AG04450 (cell line): ENCODE measurements at places on chromosomes 7 and 10. TPM values are rescaled to one million over a fixed set of nuclear protein-coding genes. Genes with fewer than 3 reads are reported as not detected.

- DNase-seq = no peak
Measured at GRCh38 chr7:26284995-26285632, 6.5 kb upstream of the SNX10 start.

GRCh38 chr7:50156163-50156562 is 63.1 kb upstream of the ZPBP start:
- DNase-seq = no peak

DNA sequence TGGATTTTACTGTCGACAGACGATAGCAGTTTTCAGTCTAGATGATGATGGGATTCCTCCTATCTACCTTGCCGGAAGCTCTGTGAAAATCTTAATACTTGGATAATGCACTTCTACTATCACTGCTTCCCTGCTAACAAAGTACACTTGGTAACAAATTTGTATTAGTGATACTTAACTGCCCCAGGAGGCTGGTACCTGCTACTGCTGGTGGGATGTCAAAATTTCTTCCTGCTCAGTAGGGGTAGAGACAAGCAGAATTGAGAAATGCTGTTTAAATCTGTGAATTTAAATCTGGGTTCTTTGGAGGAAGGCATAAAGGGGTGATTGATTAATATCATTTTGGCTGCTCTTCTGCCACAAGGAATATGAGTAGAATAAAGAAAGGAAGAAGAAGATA is 99.8 kb upstream of the STRIP2 start:
- DNase-seq = no peak

- peak; percentile 85 for DNase-seq
Measured at GRCh38 chr7:2668401-2668800, 19.6 kb upstream of the AMZ1 start.

DNA sequence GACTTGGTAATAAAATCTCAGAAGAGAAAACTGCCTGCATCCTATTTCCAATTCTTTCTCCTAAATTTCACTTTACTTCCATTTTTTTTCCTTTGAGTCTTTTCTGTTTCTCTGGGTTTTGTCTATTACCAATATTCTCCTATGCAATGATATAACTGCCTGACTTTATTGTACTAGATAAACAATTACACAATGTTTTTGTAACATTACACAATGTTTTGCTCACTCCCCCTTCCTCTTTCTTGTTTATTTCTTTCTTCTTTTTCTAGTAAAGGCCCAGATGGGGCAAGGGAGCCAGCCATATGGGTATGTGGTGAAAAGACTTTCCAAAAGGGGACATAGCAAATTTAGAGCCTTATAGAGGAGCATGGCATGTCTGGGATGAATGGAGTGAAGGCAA is 278.7 kb upstream of the PHYHIPL start:
- DNase-seq = no peak

Gene H2BK1
- not detected in 2 replicates for polyA plus RNA-seq

- DNase-seq = no peak
Measured at GRCh38 chr10:67788028-67788886, 49.7 kb downstream of the DNAJC12 start.

DNA sequence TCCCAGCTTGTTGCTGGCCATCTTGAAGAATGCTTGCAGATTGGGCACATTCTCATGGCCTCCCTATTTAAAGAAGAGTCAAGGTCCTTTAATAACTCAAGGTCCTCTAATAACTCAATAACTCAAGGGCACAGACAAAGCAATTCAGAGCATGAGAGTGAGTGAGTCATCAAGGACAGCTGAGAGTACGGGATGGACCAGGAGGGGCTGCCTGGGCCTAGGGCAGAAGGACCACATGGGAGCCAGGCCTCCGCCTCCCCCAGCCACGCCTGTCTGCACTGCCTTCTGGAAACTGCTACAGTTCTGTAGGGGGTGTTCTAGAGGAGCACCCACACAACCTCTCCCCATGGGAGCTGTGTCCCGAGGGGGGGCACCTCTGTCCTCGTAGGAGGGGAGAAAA is 48.9 kb downstream of the ZNF503 start:
- no peak for DNase-seq

GRCh38 chr10:129945941-129946760 is 17.9 kb downstream of the EBF3 start:
- no peak for DNase-seq

- DNase-seq = no peak
Measured at GRCh38 chr7:116950889-116951351, 2.4 kb upstream of the ST7 start.

GRCh38 chr7:129782818-129783583 is 169.8 kb downstream of the UBE2H start:
- DNase-seq = no peak

DNA sequence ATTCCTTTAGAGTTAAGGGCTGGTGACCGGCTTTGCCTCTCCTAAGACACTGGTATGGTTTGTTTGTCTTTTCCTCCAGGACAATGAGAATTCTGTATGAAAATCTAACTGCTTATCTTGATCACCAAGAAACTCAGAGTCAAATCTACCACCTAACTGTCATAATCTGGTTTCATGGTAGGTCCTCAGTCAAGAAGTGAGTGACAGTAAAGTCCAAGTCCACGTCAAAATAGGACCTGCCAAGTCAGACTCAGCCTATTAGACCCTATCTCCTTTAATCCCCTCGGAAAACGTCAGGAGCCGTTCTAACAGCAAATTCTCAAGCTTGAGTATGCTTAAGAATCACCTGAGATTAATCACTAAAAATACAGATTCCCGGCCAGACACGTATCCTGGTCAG is 37.4 kb downstream of the C7orf33 start:
- no peak for DNase-seq

GRCh38 chr7:47379629-47380324 is 202.1 kb downstream of the TNS3 start:
- DNase-seq = peak; percentile 36

- DNase-seq = no peak
Measured at GRCh38 chr7:34928052-34928451, 109.2 kb downstream of the DPY19L1 start.

DNA sequence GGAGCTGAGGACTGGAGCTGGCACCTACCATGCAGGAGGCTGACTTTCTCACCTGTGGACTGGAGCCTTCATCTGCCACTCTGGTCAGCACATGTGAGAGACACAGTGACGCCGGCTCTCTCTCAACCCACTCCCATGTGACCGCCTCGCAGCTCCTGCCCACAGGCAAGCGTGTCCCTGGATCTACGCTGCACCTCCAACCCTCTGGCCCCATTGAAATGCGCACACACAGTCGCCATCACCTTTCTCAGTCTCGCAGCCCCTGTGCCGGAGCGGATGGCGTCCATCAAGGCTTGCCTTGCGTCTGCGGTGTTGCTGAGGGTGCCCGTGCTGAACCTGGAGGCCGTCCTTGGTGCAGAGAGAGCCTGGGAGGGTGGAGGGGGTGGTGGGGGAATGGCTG is 242.2 kb upstream of the GRB10 start:
- no peak for DNase-seq

DNA sequence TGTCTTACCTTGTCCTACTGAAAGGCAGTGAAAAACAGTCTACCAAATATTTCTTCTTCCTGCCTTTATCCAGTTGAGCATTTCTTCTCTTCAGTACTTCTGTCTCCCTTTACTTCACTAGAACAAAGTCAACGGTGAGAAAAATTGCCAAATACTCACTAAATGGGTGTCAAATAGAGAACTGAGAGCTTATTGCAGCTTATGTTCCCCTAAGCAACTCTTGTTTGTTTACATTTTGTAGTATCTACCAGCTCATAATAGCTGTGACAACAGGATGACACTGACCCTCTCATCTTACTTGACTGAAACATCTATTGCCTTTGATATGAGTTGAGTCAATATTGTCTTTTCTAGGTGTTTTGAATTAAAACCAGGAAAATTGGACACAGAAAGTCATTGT is 327.9 kb upstream of the SORCS1 start:
- no peak for DNase-seq

Gene C7orf57
- polyA plus RNA-seq = not detected in 2 replicates

Gene LZTS2
- 33.3 and 54.3 TPM in 2 replicates for polyA plus RNA-seq

DNA sequence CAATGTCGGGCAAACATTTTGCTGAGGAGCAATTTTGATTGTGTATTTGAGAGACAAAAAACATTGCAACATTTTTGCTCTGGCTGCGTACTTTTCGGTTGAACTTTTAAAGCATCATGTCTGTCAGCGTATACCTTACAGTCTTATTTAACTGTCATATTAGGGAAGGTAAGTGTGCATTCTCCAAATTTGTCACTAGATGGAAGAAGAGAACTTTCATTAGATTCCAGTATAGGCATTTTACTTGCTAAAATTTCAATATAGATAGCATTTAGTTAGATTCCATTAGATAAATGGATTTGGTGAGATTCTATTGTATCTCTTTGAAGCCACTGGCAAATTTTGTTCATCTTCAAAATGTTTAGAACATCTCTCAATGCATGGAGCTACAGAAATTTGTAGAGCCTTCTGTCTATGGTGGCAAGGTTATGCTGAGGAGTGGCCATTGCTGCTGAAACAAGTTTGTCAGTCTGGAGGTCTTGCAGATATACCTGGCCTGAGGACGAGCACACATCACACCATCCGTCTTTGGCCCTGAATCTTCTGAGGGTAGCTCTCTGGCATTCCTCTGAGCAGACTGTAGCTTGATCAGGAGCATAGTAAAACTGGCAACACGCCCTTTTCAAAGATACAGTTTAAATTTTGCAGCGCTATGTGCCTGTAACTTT is 437.5 kb upstream of the MBL2 start:
- no peak for DNase-seq

- DNase-seq = no peak
Measured at GRCh38 chr7:134431815-134432214, 27.1 kb downstream of the AKR1B1 start.

DNA sequence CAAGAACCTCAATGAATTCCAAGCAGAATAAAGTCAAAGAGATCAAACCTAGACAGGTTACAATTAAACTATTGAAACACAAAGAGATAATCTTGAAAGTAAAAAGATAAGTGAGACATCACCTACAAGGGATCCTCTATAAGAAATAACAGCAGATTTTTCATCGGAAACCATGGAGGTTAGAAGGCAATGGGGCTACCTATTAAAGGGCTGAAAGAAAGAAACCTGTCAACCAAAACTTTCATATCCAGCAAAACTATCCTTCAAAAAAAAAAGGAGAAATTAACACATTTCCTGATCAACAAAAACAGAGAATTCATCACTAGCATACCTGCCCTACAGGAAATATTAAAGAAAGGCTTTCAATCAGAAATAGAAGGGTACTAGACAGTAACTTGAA is 244.9 kb downstream of the ARHGAP12 start:
- no peak for DNase-seq

DNA sequence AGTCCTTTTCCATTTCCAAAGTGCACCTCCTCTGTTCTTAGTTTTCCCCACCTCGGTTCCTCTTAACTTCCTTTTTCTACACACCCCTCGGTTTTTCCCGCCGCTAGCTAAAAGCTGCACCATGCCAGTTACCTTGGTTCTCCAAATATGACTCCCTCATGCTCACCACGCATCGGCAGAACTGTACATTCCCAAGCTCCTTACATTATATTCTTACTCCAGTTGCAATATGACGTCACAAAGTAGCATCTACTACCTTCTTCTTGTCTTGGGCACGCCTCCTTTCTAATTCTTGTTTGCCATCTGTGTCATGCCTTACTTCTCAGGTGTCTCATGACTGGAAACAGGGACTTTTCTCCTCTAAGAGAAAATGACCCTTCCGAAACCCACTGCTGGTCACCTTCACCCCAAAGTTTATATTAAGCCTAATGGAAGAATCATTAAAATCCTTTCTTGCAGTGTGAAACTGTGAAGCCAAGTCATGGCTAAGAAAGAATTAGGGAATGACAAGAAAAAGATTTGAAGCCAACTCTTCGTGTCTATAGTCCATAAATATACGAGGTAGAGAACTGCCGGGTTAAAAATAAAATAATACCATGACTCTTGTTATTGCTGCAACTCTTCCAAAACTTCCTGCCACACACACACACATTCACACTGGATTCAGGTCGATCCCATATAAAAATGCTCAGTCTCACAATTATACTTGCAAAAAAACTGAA is 1.7 kb downstream of the ESYT2 start:
- DNase-seq = no peak

DNA sequence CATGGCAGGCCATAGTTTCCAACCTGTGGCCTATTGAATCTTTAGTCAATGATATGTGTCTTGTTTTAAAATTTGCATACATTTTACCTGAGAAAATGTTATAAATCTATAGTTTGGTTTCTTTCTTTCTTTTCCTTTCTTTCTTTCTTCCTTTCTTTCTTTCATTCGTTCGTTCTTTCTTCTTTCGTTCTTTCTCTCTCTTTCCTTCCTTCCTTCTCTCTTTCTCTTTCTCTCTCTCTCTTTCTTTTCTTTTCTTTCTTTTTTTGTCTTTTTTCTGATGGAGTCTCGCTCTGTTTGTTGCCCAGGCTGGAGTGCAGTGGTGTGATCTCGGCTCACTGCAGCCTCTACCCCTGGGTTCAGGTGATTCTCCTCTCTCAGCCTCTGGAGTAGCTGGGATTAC is 133.3 kb downstream of the IDE start:
- DNase-seq = no peak

- no peak for DNase-seq
Measured at GRCh38 chr10:132711613-132712121, 74.3 kb downstream of the NKX6-2 start.

Gene PAX4
- not detected in 2 replicates for polyA plus RNA-seq

GRCh38 chr10:11682267-11682683 is 59.9 kb upstream of the ECHDC3 start:
- no peak for DNase-seq

DNA sequence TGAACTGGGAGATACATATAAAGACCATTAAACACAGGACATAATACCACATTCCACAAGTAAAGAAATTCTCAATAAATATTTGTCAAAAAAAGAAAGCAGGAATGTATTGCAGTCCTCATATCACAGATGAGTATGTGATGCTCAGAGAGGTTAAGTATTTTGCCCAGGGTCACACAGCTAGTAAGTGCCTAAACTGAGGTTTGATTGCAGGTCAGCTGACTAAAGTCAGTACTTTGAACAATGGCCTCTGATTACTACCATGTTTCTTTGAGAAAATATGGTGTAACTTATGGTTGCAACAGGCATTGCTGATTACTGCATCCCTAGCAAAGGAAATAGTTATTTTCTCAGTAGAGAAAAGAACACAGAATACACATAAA is 267.1 kb downstream of the ELMO1 start:
- no peak for DNase-seq

Gene PRDX3
- 296 and 373 TPM in 2 replicates for polyA plus RNA-seq

Gene SYT15
- polyA plus RNA-seq = 0.15 and 0.20 TPM in 2 replicates

- DNase-seq = no peak
Measured at GRCh38 chr7:107251963-107252362, 83.2 kb downstream of the HBP1 start.

Gene KEL
- 0.06 and 0.09 TPM in 2 replicates for polyA plus RNA-seq

DNA sequence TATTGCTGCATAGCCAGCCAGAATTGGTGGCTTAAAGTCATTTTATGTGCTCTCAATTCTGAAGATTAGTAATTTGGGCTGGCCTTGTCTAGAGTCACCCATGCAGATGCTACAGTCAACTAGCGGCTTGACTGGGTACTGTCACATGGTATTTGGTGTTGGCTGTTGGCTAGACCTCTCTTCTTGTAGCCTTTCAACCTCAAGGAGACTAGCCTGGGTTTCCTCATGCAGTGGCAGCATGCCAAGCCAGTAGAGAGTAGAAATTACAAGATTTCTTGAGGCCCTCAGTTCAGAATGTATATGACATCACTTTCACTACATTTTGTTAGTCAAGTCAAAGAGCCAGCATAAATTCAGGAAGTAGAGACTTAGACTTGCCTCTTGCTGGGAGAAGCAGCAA is 3.7 kb upstream of the ZNF800 start:
- no peak for DNase-seq

Gene PIP4K2A
- polyA plus RNA-seq = 21.5 and 24.1 TPM in 2 replicates
